Activated CD4-positive, alpha-beta T cell treated with anti-CD3 and anti-CD28 coated beads, Interleukin-2, amount 50 U/mL, for 48 hours (primary cell): ENCODE measurements at places on chromosomes 11 and 22.

GRCh38 chr11:43825217-43825816 lies 55.3 kb upstream of the ALKBH3 start:
- no peak for DNase-seq

GRCh38 chr11:122100756-122101080 lies 15.3 kb downstream of the BLID start:
- no peak for DNase-seq

- DNase-seq, result no peak
Measured at GRCh38 chr11:4071325-4071724, 23.3 kb upstream of the RRM1 start.

GRCh38 chr11:65390996-65391395 lies 4.6 kb downstream of the FRMD8 start:
- no peak for DNase-seq

- DNase-seq, result no peak
Measured at GRCh38 chr11:116057000-116057399, 552.8 kb upstream of the CADM1 start.
